ENCODE measurements at places on chromosomes 4 and X. TPM values are rescaled to one million over a fixed set of nuclear protein-coding genes. Genes with fewer than 3 reads are reported as not detected.

GRCh38 chrX:11781133-11781532, 23.1 kb downstream of the MSL3 start:
- H3K27ac ChIP-seq, result no peak overlapping the region
- DNase-seq, result no peak
- no peaks in the 10 kb centered on the region for H3K36me3 ChIP-seq
- H3K4me1 ChIP-seq, result peaks cover 5% of the 10 kb centered on the region
- H3K27me3 ChIP-seq, result no peaks in the 10 kb centered on the region
- no peak overlapping the region for H3K4me3 ChIP-seq

- peaks cover 3% of the 10 kb centered on the region for H3K27me3 ChIP-seq
- H3K36me3 ChIP-seq, result no peaks in the 10 kb centered on the region
- no peak overlapping the region for H3K27ac ChIP-seq
- H3K4me1 ChIP-seq, result peaks cover 24% of the 10 kb centered on the region
These were observed 985.0 kb downstream of the C4orf33 start for GRCh38 chr4:130080872-130081451.

DNA sequence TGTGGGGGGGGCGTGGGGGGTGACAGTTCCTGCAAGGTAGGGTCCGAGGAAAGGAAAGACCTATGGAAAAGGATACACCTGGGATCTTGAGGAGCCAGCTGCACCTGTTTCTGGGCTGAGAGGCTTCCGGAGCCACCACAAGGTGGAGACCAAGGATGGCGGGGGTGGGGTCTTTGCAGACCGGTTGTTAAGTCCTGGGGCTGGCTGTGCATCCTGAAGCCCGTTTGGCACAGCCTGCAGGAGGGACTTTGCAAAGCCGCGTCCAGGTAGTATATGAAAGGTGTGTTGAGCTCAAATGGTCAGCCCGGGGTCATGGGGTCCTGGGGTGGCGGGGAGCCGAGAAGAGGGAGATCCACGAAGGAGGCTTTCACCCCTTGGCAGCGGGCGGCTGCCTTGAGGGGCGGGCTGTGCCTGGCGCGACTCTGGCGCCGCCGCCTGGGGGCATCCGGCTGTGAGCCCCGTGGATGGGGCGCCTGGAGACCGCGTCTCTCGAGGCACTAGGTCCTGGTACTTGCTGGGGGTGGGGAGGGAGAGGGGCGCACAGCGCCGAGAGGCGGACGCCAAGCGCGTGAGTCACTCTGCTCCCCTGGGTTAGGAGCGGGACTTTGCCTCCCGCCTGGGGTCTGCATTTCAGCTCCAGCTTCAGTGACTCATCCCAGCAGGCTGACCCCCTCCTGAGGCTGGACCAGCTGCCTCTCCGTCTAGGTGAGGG, 58.2 kb upstream of the DYNLT3 start:
- H3K4me1 ChIP-seq, result peaks cover 6% of the 10 kb centered on the region
- H3K4me3 ChIP-seq, result peak overlapping the region; percentile 68
- peaks cover 1% of the 10 kb centered on the region for H3K27me3 ChIP-seq
- H3K27ac ChIP-seq, result no peak overlapping the region
- no peak for DNase-seq

DNA sequence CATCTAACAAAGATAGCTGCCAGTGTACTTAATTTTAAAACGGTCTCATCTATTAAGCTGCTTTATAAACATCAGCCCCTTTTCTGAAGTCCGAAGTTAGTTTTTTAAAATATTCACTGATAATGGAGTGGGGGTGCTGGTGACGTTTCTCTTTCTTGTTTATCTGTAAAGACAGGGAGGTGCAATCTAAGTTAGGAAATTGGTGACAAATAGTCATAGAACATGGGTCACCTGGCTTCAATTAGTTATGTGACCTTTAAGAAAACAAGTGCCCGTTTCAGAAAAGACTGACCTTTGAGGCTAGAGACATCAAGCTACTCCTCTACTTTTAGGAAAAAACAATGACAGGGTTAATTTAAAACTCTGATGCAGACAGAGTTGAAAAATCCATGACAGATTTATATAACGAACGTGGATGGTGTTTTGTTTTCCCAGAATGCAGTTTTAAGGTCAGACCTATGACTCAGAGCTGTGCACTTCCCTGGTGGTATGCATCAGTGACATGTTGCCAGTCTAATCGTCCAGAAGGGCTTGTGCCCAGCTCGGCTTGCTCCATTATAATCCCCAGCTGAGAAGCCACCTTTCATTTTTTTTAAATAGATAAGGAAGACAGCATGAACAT, 38.2 kb downstream of the FHL1 start:
- H3K36me3 ChIP-seq, result no peaks in the 10 kb centered on the region
- peak overlapping the region; percentile 80 for H3K27ac ChIP-seq
- H3K4me3 ChIP-seq, result peak overlapping the region; percentile 66
- DNase-seq, result peak; percentile 45
- peaks cover 1% of the 10 kb centered on the region for H3K27me3 ChIP-seq

Gene FOXR2
- not detected for total RNA-seq
